ENCODE measurements at places on chromosomes 2 and 18.

DNA sequence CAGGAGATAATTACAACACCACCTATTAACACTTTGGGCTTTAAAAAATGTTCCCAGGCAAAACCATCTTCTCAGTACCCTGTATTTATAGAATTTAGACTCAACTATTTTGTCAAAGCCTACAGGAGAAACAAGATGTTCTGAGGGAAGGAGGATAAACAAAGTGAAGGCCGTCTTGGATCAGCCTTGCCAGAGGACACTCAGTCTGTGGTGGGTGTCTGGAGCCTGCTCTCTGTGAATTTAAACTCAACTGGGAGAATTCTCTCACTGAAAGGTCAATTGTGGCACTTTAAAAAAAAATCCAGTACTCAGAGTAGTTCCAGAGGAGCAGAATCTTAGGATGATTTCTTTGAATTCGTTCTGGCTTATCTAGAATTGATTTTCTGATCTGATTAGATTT lies 28.4 kb upstream of the SLC1A4 start:
- DNase-seq = no peak

DNA sequence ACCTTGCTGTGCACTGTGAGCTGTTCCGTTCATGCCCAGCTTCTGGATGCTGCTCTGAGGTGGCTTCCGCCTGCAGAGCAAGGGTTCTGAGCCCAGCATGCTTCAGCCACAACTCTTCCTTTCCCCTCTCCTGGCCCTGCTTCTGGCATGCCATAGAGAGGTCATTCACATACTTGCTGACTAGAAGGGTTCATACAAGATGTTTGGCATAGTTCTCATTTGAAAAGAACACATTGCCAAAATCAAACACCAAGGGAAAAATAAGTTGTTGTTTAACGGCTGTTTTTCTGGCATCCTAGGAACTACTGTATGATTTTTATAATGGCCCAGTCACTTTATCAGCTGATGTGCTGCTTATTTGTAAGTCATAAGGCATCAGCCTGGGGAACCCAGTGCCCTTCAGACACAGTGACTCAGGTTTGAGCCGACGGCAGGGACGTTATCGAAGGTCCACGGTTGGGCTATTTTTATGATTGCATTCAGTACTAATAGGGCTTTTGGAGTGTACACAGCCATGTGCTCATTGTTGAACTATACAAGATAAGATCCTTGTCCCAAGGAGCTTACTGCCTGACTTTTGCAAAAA lies 53.9 kb upstream of the CTAGE1 start:
- no peak for DNase-seq

DNA sequence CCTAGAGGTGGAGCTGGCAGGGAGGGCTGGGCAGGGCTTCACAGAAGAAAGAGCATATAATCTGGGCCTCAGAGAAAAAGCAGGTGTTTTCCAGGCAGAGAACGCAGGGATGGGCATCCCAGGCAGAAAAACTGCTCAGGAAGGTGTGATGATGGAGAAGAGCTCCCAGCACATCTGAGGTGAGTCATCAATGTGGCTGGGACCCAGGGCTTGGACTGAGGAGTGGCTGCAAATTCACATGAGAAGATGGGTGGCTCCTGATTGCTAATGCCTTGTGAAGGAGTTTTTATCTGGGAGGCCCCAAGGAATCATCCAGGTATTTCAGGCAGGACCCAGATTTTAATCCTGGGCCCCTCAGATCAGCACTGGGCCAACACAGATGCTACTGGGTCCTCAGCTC lies 10.2 kb downstream of the IL1F10 start:
- DNase-seq = no peak

GRCh38 chr18:27994571-27994970 lies 182.4 kb downstream of the CDH2 start:
- DNase-seq = no peak

- no peak for DNase-seq
Observed at GRCh38 chr2:24886691-24887304, 33.2 kb downstream of the ADCY3 start.

GRCh38 chr2:70501728-70502127 lies 51.9 kb downstream of the TGFA start:
- no peak for DNase-seq

Measured in cortex of kidney (tissue), 1 donor.